ENCODE measurements at places on chromosomes 3 and 15.

- DNase-seq: no peak
These were observed 166.1 kb downstream of the PGPEP1L start for GRCh38 chr15:98841419-98841970.

DNA sequence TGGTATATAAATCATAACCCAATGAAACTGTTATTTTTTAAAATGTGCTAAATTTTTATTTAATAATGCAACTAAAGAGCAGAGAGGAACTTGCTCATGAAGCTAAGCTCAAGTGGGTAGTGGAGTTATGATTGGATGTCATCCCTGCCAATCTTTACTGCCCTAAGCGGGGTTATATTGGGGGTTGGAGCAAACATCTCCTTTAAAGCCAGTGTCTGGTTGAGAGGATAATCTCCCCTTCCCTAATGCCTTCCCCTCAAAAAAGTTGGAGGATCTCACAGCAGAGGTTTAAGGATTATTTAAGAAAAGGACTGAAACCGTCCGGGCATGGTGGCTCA is 32.1 kb upstream of the CLASP2 start:
- DNase-seq: no peak

DNA sequence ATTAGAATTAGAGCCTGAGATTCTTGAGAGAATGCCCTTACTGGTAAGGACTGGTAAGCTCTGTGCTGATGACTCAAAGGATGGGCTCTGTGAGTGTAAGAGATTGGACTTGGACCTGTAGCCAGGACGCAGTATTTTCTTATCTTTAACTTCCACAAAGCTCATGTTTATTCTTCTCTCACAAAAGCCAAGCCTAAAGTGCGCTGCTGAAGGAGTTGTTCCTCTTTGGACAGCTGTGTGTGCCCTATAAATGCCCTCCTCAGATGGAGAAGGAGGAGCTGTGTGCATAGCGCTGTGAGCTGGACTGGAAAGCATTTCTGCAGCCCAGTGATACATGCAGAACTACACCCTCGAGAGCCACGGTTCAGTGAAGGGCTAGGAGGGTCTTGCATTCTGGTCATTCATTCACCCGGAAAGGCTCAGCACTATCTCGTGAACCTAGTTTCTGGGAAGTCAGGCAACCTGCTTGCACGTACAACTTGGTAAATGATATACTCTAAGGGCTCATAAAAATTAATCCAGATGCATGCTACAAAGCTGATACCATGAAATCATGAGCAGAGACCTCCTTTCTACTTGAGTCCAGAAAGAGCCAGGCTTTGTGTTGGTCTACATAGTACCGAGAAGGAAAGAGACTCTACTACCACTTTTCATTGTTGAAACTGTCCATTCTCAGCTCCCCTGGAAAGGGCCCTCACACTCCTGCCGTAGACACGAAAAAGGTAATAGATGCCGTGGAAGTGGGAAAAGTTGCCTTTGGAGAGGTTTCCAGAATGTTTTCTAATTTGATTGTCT is 103.0 kb upstream of the TBL1XR1 start:
- no peak for DNase-seq

- DNase-seq: no peak
These were observed 2.9 kb upstream of the CLN6 start for GRCh38 chr15:68232449-68232848.

DNA sequence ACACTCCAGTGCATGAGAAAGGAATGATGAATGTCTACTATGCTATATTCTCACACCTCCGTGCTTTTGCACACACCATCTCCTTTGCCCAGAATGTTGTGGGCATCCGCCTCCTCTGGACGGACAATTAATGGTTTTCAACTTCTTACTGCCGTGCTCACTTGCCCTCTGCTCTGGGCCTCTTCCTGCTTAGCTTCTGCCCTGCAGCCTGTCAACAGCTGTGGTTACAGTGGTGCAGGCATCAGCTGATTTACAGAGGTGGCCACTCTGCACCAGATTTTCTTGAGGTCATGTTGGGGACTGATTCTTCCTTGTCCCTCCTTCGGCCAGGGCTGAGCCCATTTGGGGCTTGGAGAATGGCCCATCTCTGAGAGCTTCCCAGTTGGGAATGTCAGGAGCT is 56.5 kb upstream of the TMEM115 start:
- no peak for DNase-seq

DNA sequence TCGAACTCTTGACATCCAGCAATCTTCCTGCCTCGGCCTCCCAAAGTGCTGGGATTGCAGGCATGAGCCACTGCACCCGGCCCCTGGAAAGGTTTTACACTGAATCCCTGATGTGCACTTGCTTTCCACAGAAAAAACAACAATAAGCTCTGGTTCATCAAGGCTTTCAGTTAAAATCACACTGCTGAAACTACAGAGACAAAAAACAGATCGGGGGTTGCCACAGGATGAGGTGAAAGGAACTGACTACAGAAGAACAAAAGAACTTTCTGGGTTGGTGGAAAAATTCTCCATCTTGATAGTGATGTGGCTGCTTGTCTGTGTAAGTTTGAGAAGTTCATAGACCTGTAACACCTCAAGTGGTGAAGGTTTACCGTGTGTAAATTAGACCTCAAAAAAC is 2.9 kb downstream of the RAB43 start:
- DNase-seq: no peak

DNA sequence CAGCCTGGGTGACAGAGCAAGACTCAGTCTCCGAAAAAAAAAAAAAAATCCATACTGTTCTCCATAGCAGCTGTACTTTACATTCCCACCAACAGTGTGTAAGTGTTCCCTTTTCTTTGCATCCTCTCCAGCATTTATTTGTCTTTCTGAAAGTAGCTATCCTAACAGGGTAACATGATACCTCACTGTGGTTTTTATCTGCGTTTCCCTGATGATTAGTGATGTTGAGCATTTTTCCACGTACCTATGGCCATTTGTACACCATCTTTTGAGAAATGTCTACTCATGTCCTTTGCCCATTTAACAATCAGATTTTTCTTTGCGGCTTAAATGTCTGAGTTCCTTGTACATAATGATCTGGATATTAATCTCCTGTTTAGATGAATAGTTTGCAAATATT is 119.3 kb downstream of the RFX7 start:
- no peak for DNase-seq
